Nucleus accumbens (tissue), 56 donors: ENCODE measurements at places on chromosomes 13 and 19.

GRCh38 chr19:28155265-28155664, 1057.7 kb downstream of the UQCRFS1 start:
- no peak for DNase-seq

GRCh38 chr13:66409542-66409941, 820.6 kb downstream of the PCDH9 start:
- no peak for DNase-seq

DNA sequence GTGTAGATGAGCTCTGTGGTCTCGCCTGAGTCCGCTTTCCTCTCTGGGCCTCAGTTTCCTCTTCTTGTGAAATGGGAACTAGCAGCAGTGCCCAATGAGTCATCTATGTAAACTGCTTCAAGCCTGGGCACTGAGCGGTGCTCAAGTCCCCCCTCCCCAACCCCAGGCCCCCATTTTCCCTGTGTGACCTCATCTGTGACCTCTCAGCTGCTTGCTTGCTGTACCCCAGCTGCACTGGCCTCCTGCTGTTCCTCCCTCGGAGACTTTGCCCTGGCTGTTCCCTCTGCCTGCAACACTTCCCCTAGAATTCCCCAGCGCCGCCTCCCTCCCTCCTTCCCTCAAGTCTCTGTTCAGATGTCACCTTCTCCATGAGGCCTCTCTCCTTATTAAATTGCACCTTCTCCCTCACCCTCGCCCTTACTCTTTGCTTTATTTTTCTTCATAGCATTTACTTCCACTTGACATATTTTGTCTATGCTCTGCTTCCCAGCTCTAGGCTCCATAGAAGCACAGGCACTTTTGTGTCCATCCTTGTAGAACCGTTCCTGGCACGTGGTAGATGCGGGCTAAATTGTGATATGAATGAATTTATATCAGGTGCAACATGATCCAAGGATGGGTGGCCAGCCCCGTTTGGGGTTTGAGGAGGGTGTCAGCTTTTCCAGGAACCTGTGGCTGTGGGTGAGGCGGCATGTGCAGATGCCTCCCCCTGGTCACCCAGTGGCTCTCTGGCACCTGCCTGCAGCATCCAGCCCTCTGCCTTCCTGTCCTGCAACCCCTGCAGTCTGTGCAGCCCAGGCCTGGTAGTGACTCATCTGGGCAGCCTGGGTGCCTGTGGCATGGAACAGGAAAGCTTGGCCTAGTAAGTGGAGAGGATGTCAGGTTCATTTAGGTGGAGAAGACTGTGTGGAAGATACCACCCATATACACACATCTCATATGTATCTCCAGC, 26.3 kb downstream of the SIPA1L3 start:
- DNase-seq: no peak

GRCh38 chr19:3774621-3775373, 2.8 kb upstream of the RAX2 start:
- no peak for DNase-seq

- no peak for DNase-seq
These were observed 506.7 kb upstream of the GPC6 start for GRCh38 chr13:92719868-92720267.

- DNase-seq: no peak
These were observed 149.7 kb upstream of the ZNF536 start for GRCh38 chr19:30222428-30222873.

GRCh38 chr19:32018014-32018413, 327.4 kb upstream of the ZNF507 start:
- no peak for DNase-seq

GRCh38 chr13:72246396-72246795, 379.4 kb upstream of the DACH1 start:
- DNase-seq: no peak
